K562 (cell line): ENCODE measurements at places on chromosomes 7 and 10.

DNA sequence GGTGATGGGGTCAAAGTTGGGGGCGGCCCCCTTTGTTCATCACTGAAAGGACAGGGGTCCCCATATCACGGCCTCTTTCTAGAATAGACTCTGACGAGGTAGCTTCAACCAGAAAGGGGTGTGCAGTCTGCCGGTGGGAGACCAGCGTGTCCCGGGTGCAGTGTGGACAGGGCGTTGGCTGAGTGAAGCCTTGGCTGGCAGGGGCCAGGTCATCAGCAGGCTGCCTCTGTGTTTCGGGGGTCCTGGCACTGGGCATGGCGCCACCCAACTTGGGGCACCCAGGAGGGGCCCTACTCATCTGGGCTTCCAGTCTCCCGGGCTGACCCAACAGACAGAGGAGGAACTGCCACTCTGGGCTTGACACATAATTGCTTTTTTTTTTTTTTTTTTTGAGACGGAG is 3.5 kb upstream of the AMZ1 start:
- no peak for DNase-seq

DNA sequence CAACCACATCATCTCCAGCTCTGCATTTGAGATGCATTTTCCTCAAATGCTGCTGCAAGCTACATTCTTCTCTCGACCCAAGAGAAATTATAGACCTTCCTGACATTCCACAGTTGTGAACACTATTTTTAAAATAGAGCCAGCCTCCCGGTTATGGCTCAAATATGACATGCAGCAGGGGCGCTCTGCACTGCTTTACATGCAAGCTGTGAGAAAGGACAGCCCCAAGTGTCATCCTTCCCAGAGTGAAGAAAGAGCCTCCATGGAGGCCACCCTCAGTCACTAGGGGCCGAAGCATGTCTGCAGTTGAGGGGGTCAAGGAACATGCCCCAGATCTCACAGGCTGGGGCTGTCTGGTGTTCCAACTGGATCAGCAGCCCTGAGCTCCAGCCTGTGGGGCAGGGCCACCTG is 63.9 kb upstream of the CHST15 start:
- no peak for DNase-seq

DNA sequence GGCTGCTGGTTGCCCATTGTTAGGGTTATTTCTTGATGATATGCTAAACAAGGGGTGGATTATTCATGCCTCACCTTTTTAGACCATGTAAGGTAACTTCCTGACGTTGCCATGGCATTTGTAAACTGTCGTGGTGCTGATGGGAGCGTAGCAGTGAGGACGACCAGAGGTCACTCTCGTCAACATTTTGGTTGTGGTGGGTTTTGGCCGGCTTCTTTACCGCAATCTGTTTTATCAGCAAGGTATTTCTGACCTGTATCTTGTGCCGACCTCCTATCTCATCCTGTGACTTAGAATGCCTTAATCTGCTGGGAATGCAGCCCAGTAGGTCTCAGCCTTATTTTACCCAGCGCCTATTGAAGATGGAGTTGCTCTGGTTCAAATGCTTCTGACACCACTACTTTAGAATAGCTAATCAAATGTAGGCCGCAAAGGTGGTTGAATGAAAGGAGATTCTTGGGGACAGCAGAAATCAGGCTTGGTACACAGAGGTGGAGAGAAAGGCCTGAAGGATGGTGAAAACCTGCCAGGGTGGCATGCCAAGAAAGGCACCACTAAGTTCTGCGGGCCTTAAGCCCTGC is 17.9 kb upstream of the SMO start:
- DNase-seq: no peak

DNA sequence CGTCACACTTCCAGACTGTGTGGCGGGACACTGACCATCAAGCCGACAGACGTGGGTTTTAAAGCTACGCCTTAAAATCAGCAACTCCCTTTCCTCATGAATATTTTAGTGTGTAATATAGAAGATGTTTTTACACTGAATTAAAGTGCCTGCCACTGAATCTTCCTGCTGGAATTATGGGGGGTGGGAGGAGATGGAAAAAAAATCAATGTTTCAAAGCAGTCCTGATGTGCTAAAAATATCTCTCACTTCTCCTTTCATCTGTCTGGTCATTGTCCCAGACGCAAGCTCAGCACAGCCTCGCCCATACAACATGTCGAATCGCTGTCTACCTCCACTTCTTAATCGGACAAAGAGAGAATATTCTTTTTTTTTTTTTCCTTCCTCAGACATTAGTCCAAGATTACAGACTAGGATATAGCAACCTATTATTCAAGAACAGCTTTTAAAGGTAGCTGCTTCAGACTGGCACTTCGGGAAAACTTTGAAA is 165.1 kb upstream of the KLF14 start:
- DNase-seq: no peak

- no peak for DNase-seq
These were observed 17.4 kb upstream of the CYP3A7 start for GRCh38 chr7:99752356-99752755.

GRCh38 chr7:141744131-141744530 is 6.0 kb downstream of the SSBP1 start:
- DNase-seq: no peak

GRCh38 chr7:124930655-124931597 is 1.3 kb upstream of the POT1 start:
- no peak for DNase-seq

DNA sequence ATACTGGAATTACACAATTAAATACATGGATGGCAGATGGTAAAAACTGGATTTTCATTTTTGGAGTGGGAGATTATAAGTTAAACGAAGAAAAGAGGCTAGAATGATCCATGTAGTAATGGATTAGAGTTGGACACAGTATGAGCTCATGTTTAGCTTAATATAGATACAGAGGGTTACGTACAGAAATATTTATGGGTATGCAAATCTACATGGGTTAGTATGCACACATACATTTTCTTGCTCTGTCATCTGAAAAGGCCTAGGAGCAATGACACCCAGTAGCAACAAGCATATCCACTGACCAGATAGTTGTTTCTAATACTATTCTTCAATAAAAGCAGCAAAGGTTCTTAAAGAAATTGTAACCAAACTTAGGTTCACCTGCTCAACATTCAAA is 366.4 kb downstream of the SEMA3D start:
- DNase-seq: no peak

GRCh38 chr7:150337659-150338081 is 3.8 kb downstream of the RARRES2 start:
- no peak for DNase-seq

DNA sequence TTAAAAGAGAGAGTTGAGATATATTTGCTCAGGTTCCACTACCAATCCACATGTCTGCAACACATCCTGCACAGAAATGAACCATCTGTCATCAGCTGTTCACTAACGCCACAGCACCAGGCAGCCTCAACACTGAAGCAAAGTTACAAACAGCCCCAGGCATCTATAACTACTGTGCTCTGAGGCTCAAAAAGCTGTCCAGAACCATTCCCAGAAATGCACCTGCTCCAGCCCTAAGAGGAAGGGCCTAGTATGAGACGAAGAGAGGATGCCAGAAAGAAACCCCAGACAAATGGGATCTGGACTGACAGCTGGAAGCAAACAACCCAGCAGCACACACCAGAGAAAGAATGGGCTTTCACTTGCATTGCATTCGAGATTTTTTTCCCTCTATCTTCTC is 159.3 kb downstream of the ELMO1 start:
- DNase-seq: no peak

GRCh38 chr7:79951415-79951814 is 183.2 kb upstream of the GNAI1 start:
- DNase-seq: no peak

DNA sequence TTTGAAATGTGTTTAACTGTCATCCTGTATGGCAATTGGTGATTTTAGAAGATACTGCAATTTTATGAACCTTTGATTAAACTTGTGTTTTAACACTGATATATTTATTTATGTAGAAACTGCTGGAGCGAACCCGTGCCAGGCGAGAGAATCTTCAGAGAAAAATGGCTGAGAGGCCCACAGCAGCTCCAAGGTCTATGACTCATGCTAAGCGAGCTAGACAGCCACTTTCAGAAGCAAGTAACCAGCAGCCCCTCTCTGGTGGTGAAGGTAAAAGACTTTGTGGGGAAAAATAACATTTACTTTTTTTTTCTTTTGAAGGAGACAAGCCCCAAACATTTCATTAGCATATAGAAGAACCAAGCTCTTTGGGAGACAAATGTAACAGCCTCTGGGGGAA is 6.5 kb downstream of the ANLN start:
- no peak for DNase-seq
